Naive thymus-derived CD8-positive, alpha-beta T cell (primary cell): ENCODE measurements at places on chromosomes 1 and 21. TPM values are rescaled to one million over a fixed set of nuclear protein-coding genes. Genes with fewer than 3 reads are reported as not detected.

SUSD4 gene
- total RNA-seq, result 0.66 TPM

KRTAP22-1 gene
- total RNA-seq, result not detected

S100A3 gene
- total RNA-seq, result not detected

OR2T11 gene
- not detected for total RNA-seq

KCNH1 gene
- total RNA-seq, result not detected

GPR161 gene
- 0.26 TPM for total RNA-seq

CSF3R gene
- total RNA-seq, result 0.44 TPM

NCF2 gene
- total RNA-seq, result 0.91 TPM

NBPF20 gene
- total RNA-seq, result 3.3 TPM
